Stimulated activated CD8-positive, alpha-beta memory T cell treated with anti-CD3 and anti-CD28 coated beads, Interleukin-15, amount 100 ng/mL, for 4 hours (primary cell): ENCODE measurements at places on chromosomes 5 and 9.

DNA sequence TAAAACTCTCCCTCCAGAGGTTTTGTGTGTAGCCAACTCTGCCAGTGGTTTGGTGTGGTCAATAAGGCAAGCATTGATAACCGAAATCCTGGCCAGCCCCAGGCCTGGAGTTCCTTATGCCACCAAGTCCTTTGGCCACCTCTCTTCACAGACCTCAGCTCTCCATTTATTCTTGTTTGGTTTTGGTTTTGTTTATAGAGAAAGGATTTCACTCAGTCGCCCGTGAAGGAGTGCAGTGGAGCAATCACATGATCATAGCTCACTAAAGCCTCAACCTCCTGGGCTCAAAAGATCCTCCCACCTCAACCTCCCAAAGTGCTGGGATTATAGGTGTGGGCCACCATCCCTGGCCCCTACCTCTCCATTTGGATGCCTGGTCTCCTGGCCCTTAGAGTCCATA is 55.4 kb upstream of the PPARGC1B start:
- no peak for DNase-seq

GRCh38 chr9:134242706-134243105 is 78.3 kb upstream of the RNU6ATAC start:
- no peak for DNase-seq

DNA sequence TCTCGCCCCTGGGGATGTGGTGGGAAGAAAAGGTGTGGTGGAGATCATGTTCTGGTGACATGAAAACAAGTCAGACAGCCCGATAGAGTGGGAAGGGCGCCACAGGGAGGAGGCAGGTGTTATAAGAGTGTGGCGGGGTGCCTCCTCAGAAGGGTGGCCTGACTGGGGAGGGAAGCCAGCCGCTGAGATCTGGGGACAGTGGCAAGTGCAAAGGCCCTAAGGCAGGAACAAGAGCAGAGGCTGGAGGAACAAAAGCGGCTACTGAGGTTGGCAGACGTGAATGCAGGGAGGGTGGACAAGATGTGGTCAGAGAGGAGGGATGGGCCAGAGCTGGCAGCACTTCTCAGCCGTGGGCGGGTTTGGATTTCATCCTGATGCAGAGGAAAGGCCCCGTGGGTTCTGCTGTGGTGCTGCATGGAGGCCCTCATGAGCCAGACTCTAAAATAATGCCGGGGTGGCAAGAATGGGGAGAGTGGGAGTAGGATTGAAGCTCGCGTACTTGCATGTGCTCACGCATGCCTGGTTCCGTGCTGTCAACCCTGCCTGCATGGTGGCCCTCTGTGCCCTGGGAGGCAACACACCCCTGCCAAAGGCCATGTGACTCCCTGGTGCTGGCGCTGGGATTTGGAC is 89.2 kb downstream of the MVB12B start:
- DNase-seq: no peak

- no peak for DNase-seq
These were observed 32.8 kb upstream of the CPEB4 start for GRCh38 chr5:173855162-173855994.
